ENCODE measurements at places on chromosomes 3 and 15.

GRCh38 chr3:97360804-97361203 lies 403.8 kb upstream of the ARL6 start:
- no peak for DNase-seq

DNA sequence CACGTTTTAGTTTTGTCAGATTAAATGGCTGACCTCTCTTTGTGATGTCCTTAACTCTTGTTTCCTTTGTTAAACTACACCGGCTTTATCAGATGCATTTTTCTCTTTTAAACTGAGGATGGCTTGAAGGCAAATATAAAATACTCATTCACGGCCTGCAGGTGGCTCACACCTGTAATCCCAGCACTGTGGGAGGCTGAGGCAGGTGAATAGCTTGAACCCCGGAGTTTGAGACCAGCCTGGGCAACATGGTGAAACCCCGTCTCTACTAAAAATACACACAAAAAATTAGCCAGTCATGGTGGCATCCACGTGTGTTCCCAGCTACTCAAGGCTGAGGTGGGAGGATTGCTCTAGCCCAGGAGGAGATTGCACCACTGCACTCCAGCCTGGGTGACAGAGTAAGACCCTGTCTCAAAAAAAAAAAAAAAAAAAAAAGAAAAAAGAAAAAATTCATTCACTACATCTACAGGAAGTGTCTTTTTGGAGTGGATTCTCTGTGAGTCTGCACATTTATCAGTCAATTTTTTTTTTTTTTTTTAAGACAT lies 34.7 kb upstream of the SACM1L start:
- DNase-seq, result no peak

DNA sequence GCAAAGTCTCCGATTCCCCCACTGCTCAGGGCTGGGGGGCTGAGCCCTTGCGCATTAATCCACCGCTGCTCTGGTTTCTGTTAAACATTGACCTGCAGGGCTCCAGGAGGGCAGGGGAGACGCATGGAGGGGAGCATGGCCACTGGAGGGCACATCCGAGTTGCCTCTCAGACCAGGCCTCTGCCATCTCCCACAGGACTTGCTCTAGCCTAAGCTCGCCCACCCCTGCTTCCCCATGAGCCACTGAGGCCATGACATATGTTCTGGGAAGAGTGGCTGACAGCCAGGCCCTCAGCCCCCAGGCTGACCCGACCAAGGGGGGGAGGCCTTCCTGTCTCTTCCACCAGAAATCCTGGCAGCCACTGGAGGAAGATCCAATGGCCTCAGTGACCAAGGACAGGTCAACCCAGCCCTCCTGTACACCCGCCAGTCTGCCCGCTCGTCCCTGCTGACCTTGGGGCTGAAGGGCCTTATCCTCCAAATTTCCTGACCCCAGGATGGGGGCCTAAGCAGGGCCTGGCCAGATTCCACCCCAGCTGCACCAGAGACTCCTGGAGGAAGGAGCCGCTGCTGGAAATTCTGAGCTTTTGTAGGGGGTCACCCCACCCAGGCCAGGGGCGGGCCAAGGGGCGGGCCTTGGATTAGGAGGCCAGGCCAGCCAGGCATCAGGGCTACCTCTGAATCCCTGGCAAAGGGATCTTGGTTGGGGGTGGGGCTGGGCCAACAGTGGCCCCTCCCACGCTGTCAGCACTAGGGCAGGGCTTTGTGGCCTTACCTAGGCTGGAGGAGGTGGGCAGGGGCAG lies at the start of gene HYAL1:
TSS of gene HYAL1 (minus strand) at position 562 of the 803 bp plus-strand sequence. CDS start 618 bp downstream, outside the sequence.
- DNase-seq, result no peak

GRCh38 chr15:38961931-38962330 lies 397.3 kb upstream of the RASGRP1 start:
- DNase-seq, result no peak

DNA sequence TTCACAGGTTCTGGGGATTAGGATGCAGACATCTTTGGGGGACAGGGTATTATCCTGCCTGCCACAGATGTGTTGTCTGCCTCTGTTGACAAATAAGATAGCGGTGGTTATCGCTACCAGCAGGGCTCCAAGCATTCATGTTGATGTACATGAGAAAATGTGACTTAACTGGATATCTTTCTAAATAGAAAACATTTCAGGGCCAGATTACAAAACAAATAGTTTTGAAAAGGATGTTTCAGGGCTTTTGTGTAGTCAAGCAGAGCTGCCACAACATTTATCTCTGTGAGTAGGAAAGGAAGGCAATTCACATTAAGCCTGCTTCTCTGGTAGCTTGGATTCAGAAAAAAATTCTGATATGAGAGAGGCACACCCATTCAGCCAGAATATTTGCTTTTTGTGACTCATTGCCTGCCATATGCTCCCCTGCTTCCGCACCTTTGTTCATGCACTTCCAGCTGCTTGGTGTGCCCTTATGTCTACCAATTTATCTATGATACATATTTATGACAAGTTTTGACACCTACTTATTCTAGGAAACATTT lies 22.8 kb downstream of the PLS1 start:
- DNase-seq, result no peak

DNA sequence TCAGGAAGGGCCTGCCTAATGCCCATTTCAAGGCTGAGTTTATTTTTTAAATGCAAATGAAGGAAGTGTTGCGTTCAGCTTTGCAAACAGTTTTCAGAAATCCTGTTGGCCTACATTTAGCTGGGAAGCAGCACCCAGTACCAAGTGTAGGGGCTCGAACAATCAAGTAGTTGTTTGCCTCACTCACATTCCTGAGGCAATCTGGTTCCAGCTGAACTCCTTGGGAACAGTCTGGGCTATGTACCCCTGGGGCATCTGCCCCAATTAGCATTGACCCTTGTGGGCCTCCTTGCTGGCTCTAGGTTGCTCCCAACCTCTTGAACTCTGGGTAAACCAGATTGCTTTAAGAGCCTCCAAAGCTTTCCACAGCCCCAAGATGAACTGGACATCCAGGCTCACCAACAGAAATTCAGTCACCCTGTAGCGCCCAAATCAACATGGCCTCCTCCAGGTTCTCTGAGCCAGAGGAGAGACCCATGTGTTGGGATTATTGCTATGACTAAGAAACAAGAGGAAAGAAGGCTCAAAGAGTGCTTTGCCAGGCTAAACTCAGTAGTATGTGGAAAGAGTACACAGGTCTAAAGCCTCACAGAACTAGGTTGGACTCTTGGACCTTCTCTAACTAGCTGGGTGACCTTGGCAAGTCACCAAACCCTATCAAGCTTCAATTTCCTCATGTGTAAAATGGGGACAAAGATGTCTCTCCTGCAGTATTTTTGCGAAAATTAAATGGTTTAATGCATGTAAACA lies 532.7 kb downstream of the SOX2 start:
- DNase-seq, result no peak

- DNase-seq, result no peak
Measured at GRCh38 chr15:63012444-63012843, 30.1 kb upstream of the TPM1 start.

GRCh38 chr3:64443546-64444381 lies 218.5 kb upstream of the PRICKLE2 start:
- no peak for DNase-seq

DNA sequence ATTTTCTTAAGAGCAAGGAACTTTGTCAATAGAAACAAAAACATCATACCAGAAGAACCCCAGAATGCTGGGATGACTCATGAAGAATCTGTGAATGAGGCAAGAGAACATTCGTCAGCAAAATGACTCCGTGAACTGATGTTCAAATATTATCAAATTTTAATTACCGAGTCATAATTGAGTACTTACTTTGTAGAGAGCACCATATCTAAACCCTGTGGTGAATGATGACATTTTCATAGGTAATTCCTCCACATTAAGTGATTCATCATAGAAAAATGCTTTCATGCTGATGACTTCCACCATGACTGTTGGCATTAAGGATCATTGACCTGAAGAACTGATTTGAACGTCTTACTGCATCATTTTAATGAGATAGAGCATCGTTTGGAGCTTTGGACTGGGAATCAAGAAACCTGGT lies 56.3 kb downstream of the PPARG start:
- no peak for DNase-seq

- no peak for DNase-seq
Measured at GRCh38 chr15:58058729-58059128, 6.8 kb downstream of the ALDH1A2 start.

DNA sequence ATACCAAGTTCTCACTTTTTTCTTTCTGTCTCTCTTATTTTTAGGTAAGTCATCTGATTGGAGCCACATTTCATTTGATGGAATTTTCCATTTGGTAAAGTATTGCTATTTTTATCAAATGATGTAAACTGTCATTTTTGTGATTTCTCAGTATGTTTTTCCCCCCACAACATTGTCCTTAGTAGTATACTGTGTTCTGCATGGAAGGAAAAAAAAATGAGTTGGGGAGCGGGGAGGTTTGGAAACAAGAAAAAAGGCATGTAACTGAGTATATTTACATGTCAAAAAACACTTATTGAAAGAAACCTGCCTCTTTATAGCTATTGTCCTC lies 104.2 kb downstream of the FILIP1L start:
- no peak for DNase-seq

- DNase-seq, result no peak
Measured at GRCh38 chr3:54138937-54139547, 16.7 kb downstream of the CACNA2D3 start.

- DNase-seq, result no peak
Measured at GRCh38 chr3:9183811-9184460, 65.5 kb downstream of the SRGAP3 start.

DNA sequence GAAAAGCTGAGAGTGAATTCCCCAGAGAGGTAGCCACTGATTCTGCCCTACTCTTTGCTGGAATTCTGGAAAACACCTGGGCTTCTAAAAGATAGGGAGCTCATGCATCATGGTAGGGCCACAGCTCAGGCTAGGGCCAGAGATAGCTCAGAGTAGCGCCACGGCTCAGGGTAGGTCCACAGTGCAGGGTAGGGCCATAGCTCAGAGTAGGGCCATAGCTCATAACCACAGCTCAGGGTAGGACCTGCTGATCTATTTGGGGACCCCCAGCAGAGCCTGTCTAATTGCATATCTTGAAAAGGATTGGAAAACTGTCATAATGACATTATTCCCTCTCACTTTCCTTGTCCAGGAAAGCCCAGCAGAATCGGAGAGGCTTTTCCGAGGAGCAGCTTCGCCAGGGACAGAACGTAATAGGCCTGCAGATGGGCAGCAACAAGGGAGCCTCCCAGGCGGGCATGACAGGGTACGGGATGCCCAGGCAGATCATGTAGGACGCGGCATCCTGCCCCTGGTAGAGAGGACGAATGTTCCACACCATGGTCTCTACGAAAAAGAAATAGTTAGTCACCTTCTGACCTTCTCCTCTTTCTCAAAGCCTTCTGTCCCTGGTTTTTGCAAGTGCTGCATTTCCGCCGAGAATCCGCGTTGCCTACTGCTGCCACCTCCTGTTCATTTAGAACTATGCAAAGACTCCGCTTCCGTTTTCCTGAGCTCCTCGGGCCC lies 14.5 kb downstream of the TAGLN3 start:
- peak; percentile 86 for DNase-seq

GRCh38 chr3:138136201-138136600 lies 4.0 kb upstream of the A4GNT start:
- no peak for DNase-seq

DNA sequence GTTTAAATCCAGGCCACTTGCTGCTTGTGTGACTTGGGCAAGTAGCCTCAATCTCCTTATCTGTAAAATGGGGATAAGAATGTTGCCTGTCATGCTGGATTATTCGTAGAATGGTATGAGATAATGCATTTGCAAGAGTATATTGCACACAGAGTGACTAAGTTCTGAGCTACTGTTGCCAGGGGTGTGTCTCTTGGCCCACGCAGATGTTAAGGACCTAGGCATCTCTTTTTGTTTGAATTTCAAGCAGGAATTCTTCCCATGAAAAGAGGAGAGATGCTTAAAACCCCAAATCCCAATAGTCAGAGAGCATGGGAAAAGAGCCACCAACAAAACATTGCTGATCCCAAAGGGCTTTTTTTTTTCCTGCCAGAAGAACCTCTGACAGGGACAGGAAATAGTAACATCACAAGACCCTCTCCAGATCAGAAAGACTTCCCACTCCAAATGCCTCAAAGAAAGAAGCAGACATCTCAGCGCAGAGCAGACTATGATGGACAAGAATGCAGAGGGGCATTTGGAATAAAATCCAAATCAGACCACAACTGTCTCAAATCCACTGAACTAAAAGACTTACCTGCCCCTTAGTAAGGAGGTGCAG lies 90.5 kb downstream of the MRPL46 start:
- no peak for DNase-seq

DNA sequence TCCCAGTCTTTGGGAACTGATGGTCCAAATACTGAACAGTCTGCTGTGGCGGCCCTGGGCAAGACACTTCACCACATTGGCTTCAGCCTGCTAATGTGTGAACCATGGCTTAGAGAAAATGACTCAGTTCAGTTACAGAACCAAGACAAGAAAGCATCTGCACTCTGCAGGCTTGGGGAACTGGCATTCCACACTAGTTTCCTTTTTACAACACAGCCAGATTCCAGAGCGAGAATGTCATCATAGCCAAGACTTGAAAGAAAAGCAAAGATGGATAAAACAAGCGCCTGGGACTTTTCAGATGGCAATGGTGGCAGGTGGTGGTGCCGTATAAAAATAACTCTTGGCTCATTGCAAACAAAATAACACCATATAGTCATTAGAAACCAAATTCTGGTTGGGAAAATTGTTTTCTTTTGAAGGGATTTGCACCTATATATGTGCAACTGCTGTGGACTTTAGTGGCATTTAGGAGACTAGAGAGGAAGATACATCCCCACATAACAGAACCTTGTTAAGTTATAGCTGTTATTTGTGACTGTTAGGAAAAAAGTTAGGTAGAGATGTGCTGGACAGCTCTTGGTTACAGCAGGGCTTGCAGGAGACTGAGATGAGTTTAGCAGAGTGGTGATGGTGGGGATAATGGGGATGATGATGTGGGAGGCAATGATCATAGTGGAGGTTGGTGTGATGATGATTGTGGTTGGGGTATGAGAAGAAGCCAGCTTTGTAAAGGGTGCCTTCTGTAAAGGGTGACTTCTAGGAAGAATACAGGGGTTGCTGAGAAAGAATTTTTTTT lies 273.6 kb downstream of the THRB start:
- DNase-seq, result no peak

DNA sequence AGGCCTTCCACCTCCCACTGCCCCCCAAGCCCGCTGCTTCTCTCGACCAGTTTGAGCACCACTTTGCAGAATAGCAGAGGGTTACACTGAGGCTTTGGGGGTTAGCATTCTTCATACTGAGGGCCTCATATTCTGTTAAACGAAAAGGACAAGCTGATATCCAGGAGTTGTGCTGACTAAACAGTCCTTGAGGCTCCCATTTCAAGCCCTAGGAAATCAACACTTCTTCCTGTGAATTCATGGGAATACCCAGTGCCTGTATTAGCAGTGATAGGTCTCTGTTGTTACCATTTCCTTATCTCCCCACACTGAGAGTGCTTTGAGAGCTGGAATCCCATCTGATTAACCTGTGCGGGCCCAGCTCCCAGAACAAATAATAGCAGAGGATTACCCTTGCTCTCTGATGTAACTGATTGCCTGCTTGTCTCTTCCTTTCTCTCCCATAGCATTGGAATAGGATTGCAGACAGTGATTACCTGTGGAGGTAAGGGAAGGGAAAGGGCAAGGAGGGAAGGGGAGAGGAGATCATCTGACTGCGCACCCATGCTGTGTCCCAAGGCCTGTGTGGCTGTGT lies 930 bp downstream of the FBXW12 start:
- DNase-seq, result no peak

Data from Kasumi-1 (cell line).